ENCODE measurements at places on chromosomes 2 and 18.

DNA sequence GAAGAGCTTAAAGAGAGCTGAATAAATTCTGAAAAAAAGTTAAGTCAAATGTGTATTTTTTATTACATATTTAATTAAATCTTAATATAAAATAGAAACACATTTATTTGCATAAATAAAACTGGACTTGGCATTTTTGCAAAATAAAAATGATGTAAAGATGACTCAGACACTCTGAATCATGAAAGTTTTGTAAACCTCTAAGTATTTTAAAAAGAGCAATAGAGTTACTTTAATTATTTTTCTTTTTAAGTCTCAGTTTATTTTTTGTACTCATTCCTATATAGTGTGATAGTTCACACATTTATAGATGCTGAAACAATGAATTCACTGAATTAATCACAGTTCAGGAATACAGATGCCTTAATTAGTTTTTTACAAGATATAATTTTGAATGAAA lies 109.9 kb upstream of the DTNA start:
- DNase-seq: peak; percentile 47

DNA sequence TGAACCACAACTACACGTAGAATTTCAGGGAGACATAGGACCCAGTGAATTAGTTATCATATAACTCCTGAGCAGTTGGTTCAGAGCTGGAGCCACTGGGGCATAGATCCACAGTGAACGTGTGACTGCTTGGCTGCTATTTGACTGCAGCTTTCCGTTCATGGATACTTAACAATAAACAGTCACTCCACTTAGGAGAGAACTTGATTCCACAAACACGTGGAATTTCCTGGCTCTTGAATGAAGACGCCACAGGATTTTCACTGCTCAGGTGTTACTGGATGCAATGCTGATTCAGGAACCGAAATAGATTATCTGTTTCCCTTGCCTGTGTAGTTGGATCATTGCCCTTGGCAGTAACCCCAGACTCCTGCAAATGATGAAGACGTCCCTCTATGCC lies 679.1 kb upstream of the ZEB2 start:
- no peak for DNase-seq

GRCh38 chr2:2182551-2183071 lies 148.5 kb downstream of the MYT1L start:
- no peak for DNase-seq

DNA sequence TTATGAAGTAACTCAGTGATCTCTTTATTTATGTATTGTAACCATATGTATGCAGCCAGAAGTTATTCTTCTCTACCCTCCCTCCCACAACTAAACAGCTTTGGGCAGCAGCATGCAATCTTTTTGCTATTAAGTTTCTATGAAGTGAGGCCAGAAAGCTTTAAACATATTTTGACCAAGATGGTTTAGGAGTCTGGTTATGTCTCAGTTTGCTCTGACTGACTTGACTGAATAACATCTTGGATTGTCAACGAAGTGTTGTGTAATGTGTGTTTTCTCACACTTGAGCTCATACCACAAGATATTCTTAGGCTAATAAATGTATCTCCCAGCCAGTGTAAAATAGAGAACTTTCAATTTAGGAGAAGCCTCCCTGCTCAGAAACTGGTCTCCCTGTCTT lies 104.3 kb downstream of the TTC27 start:
- DNase-seq: no peak

GRCh38 chr2:9748577-9748976 lies 94.7 kb upstream of the TAF1B start:
- peak; percentile 56 for DNase-seq

- DNase-seq: no peak
Observed at GRCh38 chr18:49813069-49813318, 339 bp downstream of the ACAA2 start.

GRCh38 chr2:18949871-18950270 lies 360.5 kb upstream of the NT5C1B start:
- peak; percentile 13 for DNase-seq

DNA sequence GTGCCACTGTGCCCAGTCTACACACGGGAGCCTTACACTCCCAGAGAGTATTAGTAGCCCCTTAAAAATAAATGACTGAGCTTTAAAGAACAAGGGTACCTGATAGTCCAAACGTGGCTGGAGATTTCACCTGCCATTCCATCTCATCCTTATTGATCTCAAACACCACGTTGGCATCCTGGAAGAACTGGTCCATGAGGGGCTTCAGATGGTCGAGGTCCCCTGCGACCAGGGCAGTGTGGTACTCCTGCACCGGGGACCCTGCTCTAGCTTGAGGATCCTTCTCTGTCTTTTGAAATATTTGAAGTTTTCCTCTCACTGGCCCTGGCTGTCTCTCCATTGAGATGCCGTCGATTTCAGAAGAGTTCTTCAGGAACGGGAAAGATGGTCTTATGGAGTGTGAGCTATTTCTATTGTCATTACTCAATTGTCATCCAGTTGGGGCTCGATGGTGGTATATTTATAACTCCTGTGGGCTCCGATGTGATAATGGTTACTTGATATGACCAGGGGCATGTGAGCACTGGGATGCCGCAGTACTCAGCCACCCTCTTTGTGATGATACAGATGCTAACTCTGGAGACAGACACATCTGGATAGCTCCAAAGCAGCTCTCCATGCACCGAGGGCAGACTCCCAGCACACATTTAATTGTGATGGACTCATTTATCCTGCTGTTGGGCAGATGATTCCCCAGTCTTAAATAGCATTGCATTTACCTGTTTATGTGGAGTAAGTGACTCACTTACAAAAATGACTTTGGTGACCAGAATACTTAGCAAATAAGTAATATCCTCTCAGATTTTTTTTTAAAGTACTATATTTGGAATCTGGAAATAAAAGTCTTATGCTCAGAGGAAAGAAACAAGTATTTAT lies 22.8 kb downstream of the ASB18 start:
- DNase-seq: no peak

DNA sequence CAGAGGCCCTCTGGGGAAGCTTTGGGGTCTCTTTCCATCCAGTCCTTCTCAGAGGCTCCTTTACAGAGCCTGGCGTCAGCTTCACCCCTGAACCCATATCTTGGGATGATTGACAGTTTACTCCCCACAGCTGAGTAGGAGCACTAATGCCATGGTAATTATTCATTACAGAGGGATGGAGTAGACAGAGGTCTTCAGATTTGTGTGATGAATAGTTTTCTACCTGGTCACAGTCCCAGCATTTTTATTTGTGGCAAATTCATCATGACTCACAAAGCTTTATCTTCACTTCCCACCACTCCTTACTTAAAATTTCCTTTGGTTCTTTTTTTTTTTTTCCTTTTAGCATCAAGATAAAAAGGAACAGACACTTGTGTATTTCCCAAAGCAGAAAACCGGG lies 104.2 kb downstream of the CCDC85A start:
- peak; percentile 84 for DNase-seq

DNA sequence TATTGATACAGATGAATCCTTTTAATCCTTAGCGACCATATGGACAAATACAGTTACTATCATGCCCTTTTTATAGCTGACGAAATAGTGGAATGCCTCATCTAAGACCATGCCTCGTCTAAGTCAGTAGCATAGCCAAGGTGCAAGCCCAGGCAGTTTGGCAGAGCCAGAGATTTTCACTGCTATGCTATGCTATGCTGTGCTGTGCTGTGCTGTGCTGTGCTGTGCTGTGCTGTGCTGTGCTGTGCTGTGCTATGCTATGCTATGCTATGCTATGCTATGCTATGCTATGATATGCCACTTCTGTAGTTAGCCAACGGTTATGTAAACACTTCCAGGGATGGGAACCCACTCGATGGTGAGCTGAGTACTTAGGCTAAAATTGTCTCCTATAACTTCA lies 91.6 kb upstream of the MAP4K3 start:
- DNase-seq: no peak

DNA sequence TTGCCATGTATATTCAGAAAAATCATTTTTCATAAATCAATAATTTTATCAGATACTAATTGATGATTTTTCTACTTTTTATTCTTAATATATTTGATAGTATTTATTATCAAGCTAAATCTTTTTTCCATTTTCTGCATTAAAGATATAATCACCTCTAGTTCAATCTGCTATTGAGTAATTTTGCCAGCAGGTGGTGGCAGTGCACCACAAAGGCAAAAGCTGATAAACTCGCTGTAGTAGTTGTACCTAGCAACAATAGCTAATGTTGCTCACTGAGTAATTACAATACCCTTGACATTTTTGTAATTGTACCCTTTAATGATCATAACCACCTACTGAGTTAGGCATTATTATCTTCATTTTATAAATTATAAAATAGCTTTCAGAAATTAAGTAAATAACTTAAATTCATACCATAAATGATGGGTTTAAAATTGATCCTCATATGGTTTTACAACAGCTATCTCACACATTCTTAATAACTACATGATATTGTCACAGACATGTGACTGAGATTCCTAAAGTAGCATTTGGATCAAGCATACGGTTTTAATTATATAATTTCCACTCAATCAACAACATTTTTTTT lies 52.0 kb upstream of the CALCRL start:
- DNase-seq: peak; percentile 85

- no peak for DNase-seq
Observed at GRCh38 chr2:54604871-54605270, 118.6 kb upstream of the EML6 start.
